HFF-Myc (cell line): ENCODE measurements at places on chromosomes 13 and 19.

- no peak for DNase-seq
Observed at GRCh38 chr13:34401696-34402095, 540.4 kb upstream of the NBEA start.

DNA sequence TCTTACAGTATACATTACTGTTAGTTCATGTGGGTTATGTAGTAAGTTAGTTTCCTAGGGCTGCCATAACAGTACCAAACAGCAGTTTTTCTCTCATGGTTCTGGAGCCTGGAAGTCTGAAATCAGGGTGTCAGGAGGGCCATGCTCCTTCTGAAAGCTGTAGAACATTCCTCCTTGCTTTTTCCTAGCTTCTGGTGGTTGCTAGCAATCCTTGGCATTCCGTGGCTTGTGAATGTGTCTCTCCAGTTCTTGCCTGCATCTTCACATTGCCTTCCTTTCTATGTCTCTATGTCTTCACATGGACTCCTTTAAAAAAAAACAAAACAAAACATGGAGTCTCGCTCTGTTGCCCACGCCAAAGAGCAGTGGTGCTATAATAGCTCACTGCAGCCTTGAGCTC lies 95.4 kb downstream of the WDFY2 start:
- DNase-seq = no peak

GRCh38 chr19:31533114-31533513 lies 183.9 kb upstream of the TSHZ3 start:
- DNase-seq = no peak

DNA sequence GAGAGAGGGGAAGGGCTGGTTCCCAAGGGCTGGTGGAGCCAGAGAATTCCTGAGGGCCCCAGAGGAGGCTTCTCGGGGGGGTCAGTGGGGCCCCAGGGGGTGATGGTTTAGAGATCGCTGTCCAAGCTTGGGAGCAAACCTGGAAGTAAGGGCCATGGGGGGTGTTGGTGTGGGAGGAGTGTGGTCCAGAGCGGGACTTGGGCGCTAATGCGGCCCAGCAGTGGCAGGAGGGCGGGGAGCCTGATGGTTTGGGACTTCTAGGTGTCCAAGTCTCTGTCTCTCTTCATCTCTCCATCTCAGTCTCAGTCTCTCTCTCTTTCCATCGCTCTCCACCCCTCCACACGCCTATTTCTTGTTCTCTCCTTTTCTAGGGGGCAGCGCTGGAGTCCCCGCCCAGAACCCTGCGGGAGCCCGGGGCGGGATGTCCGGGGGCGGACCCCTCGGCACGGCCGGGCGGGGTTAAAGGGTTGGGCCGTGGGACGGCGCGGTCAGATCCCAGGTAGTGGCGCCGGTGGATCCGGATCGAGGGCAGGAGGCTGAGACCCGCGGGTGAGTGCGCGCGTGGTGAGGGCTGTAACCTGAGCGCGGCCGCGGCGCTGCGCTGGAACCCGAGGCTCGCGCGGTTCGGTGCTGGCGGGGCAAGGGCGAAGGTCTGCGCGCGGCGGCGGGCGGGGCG lies at the start of gene CYP4F22:
CYP4F22 (plus strand) TSS at position 491 of the 676 bp plus-strand sequence. CDS start 16,812 bp downstream, outside the sequence.
- no peak for DNase-seq

GRCh38 chr19:11848594-11849469 lies at the start of gene ZNF439:
Gene ZNF439 (plus strand): TSS chr19:11848726. CDS start chr19:11848868, 142 bp downstream.
- DNase-seq = no peak

DNA sequence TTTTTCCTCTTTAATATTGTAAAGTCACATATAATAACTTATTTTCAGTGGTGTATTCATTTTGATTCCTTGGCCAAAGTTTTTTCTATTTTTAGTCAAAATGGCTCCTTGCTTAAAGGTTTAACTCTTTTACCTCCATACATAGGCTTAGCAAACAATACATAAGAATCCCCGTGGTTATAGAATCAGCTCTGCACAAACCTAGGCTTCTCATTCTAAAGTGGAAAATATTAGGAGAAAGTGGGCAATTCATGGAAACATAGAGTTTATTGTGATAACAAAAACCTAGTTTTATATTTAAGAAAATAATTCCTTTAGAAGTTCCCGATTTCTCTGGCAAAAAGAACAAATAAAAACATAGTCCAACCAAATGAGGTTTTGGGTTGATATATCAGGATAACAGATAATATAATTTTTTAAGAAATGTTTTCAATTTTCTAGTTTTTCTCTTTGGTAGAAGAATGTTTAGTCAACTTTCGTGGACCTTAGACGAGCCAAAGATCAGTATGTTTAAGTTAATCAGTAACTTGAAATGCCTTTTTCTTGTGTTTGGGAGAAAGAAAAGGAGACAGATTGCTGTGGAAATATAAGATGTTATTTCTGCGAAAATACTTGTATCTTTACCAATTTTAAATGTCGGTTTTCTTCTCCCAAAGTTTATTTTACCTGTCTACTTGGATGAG lies 93.4 kb upstream of the KLF12 start:
- DNase-seq = no peak

DNA sequence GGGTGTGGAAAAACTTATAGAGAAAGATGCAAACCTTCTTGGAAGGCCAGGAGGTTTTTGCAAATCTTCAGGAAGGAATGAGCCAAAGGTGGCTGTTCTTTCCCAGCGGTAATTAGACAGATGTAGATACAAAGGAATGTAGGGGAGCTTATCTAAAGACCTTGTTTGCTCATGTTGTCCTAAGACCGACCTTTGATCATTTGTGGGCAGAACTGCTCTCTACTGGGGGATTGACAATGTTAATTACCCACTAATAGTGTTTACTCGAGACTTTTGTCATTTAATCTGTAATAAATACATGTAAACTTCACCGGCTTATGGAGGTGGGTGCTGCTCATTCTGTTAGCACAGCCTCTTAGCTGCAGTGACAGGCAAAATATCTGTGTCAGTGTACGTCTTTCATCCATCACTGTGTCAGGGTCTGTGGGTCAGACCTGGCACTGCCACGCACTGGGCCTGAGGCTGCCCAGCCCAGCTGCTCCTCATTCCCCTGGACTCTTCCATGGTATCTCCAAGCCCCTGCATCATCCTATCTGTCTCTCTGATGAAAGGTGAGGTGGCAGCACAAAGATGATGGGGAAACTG lies 68.3 kb downstream of the ZNF431 start:
- no peak for DNase-seq

- no peak for DNase-seq
Observed at GRCh38 chr13:99027260-99027659, 49.4 kb upstream of the DOCK9 start.
